Activated T-helper 17 cell treated with anti-CD3 and anti-CD28 coated beads, Interleukin-2, amount 50 U/mL, for 72 hours (primary cell): ENCODE measurements at places on chromosomes 7 and 10. TPM values are rescaled to one million over a fixed set of nuclear protein-coding genes. Genes with fewer than 3 reads are reported as not detected.

AKR1C2 gene
- total RNA-seq: not detected

TACR2 gene
- total RNA-seq: not detected

CALCR gene
- not detected for total RNA-seq

ARMS2 gene
- total RNA-seq: not detected

PLAU gene
- 0.37 TPM for total RNA-seq

BLNK gene
- not detected for total RNA-seq

CHCHD3 gene
- total RNA-seq: 30.0 TPM

- no peaks in the 10 kb centered on the region for H3K27me3 ChIP-seq
- no peak for ATAC-seq
- H3K27ac ChIP-seq: peak overlapping the region; percentile 54
- H3K4me3 ChIP-seq: no peak overlapping the region
- H3K4me1 ChIP-seq: peaks cover 64% of the 10 kb centered on the region
- peaks cover 95% of the 10 kb centered on the region for H3K36me3 ChIP-seq
These were observed 215.1 kb upstream of the FRMD4A start for GRCh38 chr10:14545827-14546226.

- no peak for ATAC-seq
- H3K4me3 ChIP-seq: no peak overlapping the region
- peaks cover 28% of the 10 kb centered on the region for H3K27me3 ChIP-seq
- no peaks in the 10 kb centered on the region for H3K36me3 ChIP-seq
These were observed 36.2 kb downstream of the UNCX start for GRCh38 chr7:1268866-1269265.

DNA sequence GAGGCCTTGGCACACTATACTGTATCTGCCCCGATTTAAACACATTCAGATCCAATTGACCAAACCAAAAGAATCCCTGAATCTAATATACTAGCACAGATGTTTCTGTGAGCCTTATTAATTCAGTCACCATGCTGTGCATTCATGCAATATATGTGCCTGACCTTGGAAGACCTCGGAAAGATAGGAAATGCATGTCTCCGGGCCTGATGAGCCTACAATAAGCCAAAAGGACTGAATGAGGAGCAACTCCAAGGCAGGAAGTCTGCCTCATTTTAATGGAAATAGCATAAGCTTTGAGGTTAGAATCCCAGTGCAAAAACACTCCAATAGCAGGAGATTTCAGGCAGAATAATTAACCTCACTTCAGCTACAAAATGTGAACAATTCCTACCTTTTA, 316.7 kb downstream of the LRRTM3 start:
- H3K36me3 ChIP-seq: no peaks in the 10 kb centered on the region
- ATAC-seq: no peak
- peaks cover 5% of the 10 kb centered on the region for H3K27me3 ChIP-seq
- no peak overlapping the region for H3K27ac ChIP-seq
- no peak overlapping the region for H3K4me3 ChIP-seq

DNA sequence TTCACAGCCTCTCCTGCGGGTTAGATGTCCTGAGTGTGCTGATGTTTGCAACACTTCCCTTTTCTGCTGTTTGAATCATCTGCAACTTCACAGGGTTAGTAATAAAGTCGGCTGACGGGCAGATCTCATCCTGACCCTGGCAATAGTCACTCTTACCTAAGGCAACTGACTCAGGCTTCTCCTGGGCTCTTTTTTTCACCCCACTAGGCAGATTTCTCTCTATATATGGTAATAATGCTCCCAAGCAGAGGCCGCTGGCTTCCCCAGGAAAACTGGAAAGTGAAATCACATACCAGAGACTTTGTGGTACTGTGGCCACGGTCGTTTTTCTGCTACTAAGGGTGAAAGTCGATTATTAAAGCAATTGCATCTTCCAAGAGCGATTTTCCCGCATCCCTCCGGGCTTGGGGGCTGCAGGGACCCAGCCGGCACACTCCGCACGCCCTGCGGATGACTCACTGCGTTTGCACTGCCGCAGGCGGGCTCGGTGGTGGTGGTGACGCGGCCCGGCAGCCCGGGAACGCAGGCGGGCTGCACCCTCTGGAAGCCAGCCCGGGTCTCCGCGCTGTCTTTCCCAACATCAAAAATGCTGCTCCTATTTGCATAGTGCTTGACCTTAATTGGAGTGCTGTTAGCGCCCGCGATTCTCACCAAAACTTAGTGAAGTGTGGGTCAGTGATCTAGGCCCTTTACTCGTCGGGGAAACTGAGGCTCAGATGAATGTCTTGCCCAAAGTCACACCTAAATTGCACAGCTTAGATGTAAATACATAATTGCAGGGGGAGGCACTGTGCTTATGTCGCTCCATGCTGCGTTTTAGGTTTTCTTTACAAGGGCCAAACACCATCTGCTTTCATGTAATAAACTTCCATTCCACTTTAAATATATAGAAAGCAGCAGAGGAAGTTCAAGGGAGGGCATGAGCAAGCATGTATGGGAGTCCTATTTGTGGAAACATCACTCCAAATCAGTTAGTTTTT, 47.6 kb upstream of the ITGB1 start:
- peak; percentile 77 for ATAC-seq
- H3K27ac ChIP-seq: peak overlapping the region; percentile 55
- peaks cover 24% of the 10 kb centered on the region for H3K4me1 ChIP-seq
- no peaks in the 10 kb centered on the region for H3K36me3 ChIP-seq
- H3K4me3 ChIP-seq: peak overlapping the region; percentile 71

GRCh38 chr10:75464478-75465449, 33.3 kb downstream of the LRMDA start:
- no peak overlapping the region for H3K27ac ChIP-seq
- H3K4me3 ChIP-seq: no peak overlapping the region
- no peaks in the 10 kb centered on the region for H3K4me1 ChIP-seq
- H3K27me3 ChIP-seq: peaks cover 21% of the 10 kb centered on the region

DNA sequence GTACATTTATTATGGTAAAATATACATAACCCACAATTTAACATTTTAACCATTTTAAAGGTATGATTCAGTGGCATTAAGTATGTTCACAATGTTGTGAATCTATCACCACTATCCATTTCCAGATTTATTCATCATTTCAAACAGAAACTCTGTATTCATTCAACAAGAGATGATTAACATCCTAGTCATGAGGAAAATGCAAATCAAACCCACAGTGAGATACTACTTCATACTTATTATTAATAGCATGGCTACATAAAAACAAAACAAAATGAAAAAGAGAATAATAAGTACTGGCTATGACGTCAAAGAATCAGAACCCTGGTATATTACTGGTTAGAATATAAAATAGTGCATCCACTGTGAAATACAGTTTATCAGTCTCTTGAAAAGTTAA, 386.6 kb upstream of the POM121L12 start:
- no peak overlapping the region for H3K4me3 ChIP-seq
- H3K36me3 ChIP-seq: no peaks in the 10 kb centered on the region
- no peak overlapping the region for H3K27ac ChIP-seq
- H3K4me1 ChIP-seq: no peaks in the 10 kb centered on the region

- H3K4me1 ChIP-seq: no peaks in the 10 kb centered on the region
- H3K36me3 ChIP-seq: no peaks in the 10 kb centered on the region
- no peak overlapping the region for H3K27ac ChIP-seq
- ATAC-seq: no peak
- H3K4me3 ChIP-seq: no peak overlapping the region
These were observed 16.1 kb downstream of the TARP start for GRCh38 chr7:38257350-38257677.

DNA sequence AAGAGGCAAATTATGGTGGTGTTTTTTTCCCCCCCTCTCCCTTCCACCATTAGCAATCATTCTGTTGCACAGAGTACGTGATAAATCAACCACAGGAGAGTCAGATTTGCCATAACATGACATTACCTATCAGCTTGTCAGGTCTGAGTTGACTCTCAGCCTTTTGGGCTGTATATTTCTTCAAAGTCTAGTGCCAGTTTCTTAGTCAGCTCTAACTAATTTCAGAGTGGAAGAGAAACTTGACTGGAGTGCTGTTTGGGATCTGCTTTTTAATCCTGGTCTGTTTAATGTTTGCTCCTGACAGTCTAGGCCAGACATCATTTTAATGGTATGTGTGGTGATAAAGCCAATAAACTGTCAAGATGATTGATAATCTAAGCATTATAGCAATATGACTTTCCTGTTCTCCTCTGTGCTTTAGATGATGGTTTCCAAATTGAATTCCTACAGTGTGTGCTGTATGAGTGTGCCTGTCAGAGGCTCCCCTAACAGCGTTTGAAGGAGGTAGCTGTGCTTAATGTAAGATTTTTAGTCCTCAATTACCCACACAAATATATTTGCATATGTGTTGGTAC, 76.9 kb downstream of the LRMDA start:
- H3K4me1 ChIP-seq: no peaks in the 10 kb centered on the region
- no peak overlapping the region for H3K27ac ChIP-seq
- H3K36me3 ChIP-seq: no peaks in the 10 kb centered on the region
- H3K27me3 ChIP-seq: peaks cover 15% of the 10 kb centered on the region

DNA sequence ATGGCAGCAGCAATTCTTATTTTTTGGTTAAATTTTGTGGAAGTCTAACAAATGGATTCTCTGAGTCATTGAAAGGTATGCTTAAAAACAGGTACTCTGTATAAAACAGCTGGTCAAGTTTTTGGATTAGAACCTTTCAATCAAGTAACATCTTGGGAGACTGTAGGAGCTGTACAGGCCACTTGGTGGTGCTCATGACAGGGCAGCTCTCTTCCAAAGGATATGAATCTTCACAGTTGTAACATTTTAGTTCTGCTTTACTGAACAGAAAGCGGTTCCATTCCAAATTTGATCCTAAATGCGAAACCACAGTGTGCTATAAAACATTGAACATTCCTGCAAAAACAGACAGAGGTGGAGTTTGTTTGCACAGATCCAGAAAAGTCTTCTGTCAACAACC, 44.5 kb upstream of the AGR3 start:
- ATAC-seq: peak; percentile 45
- no peaks in the 10 kb centered on the region for H3K36me3 ChIP-seq
- H3K4me3 ChIP-seq: no peak overlapping the region
- H3K27ac ChIP-seq: no peak overlapping the region

DNA sequence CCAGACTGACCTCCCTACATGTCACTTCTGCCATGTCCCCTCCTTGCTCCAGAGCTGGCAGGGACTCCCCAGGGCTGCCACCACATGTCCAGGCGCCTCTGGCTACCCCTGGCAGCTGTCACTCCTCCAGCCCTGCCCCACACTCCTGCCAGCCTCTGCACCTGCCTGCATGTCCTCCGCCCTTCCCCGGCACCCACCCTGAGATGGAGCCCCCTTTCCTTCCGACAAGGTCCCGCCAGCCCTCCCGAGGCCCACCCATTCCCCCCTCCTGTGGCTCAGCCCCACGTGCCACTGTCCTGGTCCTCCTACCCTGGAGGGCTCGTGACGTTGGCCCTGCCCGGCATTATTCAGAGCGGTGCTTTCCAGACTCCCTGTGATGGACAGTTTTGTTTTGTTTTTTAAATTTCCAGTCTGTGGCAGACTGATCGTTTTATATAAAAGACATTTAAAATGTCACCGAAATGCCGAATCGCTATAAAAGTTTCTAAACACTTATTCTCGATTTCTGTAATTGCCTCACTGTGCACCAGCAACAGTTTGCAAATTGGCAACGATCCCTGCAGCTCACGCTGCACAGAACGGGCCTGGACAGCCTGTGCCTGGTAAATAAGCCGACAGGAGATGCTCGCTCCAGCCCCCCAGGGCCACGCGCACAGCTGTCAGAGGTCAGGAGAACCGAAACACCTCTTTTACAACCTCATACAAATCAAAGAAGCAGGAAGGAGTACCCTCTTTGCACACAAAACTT, 111.1 kb upstream of the SH2B2 start:
- H3K4me1 ChIP-seq: no peaks in the 10 kb centered on the region
- no peak for ATAC-seq
- peaks cover 29% of the 10 kb centered on the region for H3K36me3 ChIP-seq
- H3K4me3 ChIP-seq: no peak overlapping the region

DNA sequence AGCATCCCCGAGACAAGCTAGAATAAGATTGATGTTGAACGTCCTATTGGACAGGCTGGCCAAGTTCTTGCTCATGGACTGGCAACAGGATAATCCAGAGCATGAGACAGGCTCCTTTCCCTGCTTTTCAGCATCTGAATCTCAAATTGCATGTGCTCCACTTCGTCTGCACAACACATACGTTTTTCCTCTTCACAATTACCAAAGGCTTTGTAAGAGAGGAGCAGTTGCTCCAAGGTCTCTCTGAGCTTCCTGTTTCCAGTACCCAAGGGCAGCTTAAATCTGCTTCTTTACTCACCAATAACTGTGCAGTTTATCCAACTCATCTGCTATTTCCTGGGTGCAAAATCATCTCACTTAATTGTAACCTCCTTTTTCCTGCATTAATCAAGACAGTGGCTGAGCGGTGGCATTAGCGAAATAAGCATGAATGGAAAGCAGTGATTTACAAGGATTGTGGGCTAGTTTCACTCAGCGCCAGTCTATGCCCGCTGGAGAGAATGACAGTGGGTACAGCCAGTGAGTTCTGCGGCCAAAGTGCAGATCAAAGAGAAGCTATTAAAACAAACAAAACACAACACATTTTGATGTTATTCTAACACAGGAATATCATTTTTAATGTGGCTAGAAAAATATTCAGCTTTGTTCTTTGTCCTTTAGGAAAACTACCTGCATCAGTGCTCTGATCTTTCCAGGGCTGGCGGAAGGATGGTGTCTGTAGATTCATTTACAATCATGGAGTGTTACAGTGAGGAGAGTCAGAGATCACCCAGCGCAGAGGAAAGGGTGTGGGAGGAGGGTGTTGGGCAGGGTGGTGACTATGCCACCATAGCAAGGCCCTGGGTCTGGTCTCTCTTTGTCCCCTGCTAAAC, 79.8 kb downstream of the CHN2 start:
- no peaks in the 10 kb centered on the region for H3K36me3 ChIP-seq
- H3K4me1 ChIP-seq: no peaks in the 10 kb centered on the region
- no peak for ATAC-seq
- no peak overlapping the region for H3K27ac ChIP-seq
- no peak overlapping the region for H3K4me3 ChIP-seq
- H3K27me3 ChIP-seq: peaks cover 3% of the 10 kb centered on the region

DNA sequence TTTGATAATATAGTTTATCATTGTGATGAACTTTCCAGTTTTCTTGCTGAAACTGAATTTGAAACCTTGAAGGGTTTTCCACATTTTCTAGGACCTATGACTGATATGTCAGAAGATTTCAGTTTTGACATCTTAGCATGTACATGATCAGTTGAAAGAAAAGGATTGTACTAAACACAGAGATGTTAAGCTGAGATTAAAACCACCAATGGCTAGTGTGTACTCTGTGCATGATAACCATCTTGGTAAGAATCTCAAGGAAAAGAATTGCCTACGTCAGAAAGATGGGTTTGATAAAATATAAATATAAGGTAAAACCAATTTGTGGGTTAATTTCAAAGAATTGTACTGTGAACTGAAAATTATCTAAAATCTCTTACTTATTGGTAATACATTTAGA, 776.4 kb downstream of the GATA3 start:
- no peaks in the 10 kb centered on the region for H3K4me1 ChIP-seq
- H3K4me3 ChIP-seq: no peak overlapping the region

- H3K27ac ChIP-seq: no peak overlapping the region
- H3K4me3 ChIP-seq: no peak overlapping the region
- no peak for ATAC-seq
These were observed 61.9 kb upstream of the MAGI2 start for GRCh38 chr7:79515358-79515757.
